ENCODE measurements at places on chromosomes 3 and 15.

- DNase-seq: no peak
Observed at GRCh38 chr15:101022306-101022705, 103.1 kb downstream of the LRRK1 start.

- peak; percentile 20 for DNase-seq
Observed at GRCh38 chr15:81897057-81897677, 148.7 kb downstream of the MEX3B start.

DNA sequence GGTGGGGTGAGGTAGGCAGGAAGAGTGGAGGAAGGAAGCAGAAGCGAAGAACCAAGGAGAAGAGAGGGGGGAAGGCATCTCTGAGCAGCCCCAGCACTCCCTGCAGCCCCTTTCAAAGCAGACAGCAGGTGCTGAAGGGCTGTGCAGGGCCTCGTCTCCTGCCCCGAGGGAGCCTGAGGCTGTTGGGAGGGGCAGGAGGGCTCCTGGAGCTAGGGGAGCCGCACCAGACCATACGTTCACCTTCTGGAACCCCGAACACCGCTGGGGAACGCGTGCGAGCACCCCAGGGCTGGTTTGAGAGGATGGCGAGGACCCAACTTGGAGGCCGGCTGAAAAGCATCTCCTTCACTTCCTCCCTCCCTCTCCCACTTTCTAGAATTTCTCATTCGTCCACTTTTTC, 259.8 kb downstream of the FAM43A start:
- no peak for DNase-seq

DNA sequence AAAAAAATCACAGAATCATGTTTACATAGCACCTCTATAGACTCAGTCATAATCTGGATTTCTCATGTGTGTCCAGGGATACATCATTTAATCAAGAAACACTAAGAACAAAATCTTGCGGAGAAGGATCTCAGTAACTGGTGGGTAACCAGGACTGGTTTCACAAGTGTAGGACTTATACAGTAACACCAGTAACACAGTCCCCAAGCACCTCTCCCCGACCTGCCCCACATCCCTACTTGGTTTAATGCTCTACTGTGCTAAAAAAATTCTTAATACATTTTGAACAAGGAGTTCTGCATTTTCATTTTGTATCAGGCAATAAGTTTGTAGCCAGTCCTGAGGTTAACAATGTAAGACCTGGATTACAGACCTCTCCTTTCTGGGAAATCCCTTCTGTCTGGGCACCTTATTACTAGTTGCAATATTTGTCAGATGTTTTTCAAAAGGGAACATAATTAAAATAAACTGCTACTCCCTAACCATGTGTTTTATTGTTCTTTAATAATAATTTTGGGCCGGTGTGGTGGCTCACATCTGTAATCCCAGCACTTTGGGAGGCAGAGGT, 57.6 kb upstream of the BBX start:
- no peak for DNase-seq

- DNase-seq: no peak
Observed at GRCh38 chr3:128753715-128754114, 27.7 kb downstream of the RAB7A start.

GRCh38 chr15:99451484-99451883, 114.3 kb upstream of the MEF2A start:
- DNase-seq: no peak

GRCh38 chr3:16240229-16241023, 24.3 kb downstream of the DPH3 start:
- DNase-seq: no peak

GRCh38 chr3:157079676-157080369, 80.1 kb downstream of the CCNL1 start:
- DNase-seq: no peak

DNA sequence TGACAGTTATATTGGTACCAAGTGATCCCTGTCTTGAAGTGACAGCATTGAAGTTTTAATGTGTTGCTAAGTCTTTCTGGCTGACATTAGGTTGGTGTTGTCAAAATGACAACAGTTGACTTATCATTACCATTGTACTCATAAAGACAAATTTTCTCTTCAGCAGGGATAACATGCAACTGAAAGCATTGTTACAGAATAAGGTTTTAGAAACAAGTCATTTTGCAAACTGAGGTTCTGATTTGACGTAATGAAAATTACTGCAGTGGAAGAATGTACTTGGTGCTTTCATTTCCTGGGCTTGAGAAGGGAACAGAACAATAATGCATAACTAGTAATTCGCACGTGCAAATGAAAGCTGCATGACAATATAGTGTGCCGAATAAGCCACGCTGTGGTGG, 75.1 kb downstream of the MOBP start:
- no peak for DNase-seq

GRCh38 chr3:9397906-9398699, 688 bp downstream of the SETD5 start:
- no peak for DNase-seq

- no peak for DNase-seq
Observed at GRCh38 chr3:71916747-71917369, 131.9 kb upstream of the PROK2 start.

DNA sequence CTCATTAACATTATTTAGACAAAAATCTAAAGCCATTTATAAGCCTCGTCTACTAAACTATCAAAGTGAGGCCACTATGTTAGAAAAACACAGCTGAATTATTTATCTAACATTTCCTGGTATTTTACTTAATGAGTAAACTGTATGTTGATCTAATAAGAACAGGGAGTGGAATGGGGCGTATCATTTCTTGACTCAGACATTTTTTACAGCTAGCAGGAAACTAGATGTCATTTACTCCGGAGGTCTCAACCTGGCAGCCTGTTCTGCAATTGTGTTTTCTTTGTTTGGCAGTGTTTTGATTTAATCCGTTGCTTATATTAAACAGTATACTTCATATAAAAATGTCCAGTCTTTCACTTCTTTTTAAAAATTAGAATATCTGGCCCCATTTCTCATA, 79.1 kb upstream of the ABI3BP start:
- DNase-seq: no peak

- DNase-seq: no peak
Observed at GRCh38 chr15:64161688-64162477, 939 bp downstream of the PPIB start.
